ENCODE measurements at places on chromosomes 6 and 20. TPM values are rescaled to one million over a fixed set of nuclear protein-coding genes. Genes with fewer than 3 reads are reported as not detected.
A peak's percentile ranks its signal among the peaks of the same experiment; 100 is the strongest.

Gene PRR3
- polyA plus RNA-seq, result 6.1 TPM

Gene SYNDIG1
- polyA plus RNA-seq, result 0.90 TPM

Gene POM121L2
- not detected for polyA plus RNA-seq

Gene SLC17A3
- polyA plus RNA-seq, result not detected

DNA sequence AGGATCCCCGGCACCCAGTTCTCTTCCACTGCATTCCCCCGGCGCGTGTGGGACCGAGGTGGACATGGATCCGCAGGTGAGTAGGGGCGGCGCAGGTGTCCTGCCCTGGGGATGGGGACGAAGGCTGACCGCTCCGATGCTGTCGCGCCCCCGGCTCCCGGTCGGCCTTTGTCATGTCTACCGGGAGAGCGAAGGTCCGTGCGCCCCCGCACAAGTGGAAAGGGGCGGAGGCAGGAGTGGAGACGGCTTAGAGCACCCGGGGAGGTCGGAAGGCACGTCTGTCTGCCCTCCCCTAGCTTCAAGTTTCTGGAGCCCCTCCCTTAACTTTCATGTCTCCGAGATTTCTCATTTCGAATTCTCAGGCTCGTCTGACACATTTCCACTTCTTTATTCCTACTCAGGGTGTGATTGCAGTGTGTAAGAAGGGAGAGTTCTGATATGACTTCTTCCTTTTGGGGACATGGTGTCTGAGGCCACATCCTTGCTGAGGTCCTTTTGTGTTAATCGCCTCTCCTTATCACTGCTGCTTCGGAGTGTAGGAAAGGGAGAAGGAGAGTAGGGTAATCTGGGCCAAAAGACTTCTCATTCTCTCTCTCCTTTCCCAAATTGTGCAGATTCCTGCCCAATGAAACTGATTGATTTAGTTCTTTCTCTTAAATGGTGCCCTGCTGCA is 435 bp downstream of the KIFC1 start:
- H3K27me3 ChIP-seq, result no peaks in the 10 kb centered on the region
- H3K36me3 ChIP-seq, result no peaks in the 10 kb centered on the region
- DNase-seq, result peak; percentile 45

Gene FOXQ1
- 1.3 TPM for polyA plus RNA-seq
